ENCODE measurements at places on chromosomes 6 and 20.
A peak's percentile ranks its signal among the peaks of the same experiment; 100 is the strongest.

- no peak for DNase-seq
Observed at GRCh38 chr20:62819494-62820174, 2.8 kb downstream of the COL9A3 start.

DNA sequence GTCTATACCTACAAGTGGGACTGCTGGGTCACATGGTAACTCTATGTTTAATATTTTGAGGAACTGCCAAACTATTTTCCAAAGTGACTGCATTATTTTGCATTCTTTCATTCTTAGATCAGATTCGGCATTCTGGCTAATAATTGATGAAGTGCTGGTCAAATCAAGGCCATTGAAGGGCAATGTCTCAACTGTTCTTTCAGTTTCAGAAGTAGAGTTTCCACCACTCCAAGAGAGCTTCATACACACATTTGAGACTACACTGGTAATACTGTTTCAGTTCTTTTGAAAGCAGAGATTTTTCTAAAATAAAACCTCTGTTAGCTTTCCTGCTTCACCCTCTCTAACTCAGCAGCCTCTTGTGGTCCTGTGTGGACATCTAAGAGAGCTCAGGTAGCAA, 154.5 kb downstream of the CFAP61 start:
- peak; percentile 28 for DNase-seq

GRCh38 chr20:29762620-29763019, 1494.8 kb upstream of the DEFB115 start:
- DNase-seq = no peak

- no peak for DNase-seq
Observed at GRCh38 chr6:151475653-151476523, 17.9 kb upstream of the CCDC170 start.

GRCh38 chr6:38161754-38162492, 342.4 kb downstream of the ZFAND3 start:
- DNase-seq = no peak

- DNase-seq = no peak
Observed at GRCh38 chr6:137028912-137029311, 15.9 kb downstream of the IL20RA start.

- DNase-seq = no peak
Observed at GRCh38 chr20:1449370-1449769, 17.3 kb downstream of the NSFL1C start.

- DNase-seq = no peak
Observed at GRCh38 chr6:1335367-1336037, 23.6 kb downstream of the FOXQ1 start.

DNA sequence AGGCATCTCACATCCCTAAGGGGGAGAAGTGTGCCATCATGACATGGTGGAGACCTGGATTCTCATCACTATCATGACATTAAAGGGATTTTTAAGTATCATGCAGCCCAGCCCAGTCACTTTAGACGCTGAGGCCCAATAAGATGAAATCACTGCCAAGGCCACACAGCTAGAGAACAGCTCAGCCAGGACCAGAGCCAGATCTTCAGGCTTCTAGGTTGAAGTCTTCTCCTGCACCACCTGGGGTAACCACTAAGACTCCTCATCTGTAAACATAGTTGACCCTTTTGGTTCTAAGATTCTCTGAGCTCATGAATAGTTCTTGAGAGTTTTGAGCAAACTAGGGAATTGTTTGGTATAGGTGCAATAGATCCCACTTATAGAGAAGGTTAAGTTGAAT, 125.1 kb downstream of the TCP11 start:
- DNase-seq = no peak

DNA sequence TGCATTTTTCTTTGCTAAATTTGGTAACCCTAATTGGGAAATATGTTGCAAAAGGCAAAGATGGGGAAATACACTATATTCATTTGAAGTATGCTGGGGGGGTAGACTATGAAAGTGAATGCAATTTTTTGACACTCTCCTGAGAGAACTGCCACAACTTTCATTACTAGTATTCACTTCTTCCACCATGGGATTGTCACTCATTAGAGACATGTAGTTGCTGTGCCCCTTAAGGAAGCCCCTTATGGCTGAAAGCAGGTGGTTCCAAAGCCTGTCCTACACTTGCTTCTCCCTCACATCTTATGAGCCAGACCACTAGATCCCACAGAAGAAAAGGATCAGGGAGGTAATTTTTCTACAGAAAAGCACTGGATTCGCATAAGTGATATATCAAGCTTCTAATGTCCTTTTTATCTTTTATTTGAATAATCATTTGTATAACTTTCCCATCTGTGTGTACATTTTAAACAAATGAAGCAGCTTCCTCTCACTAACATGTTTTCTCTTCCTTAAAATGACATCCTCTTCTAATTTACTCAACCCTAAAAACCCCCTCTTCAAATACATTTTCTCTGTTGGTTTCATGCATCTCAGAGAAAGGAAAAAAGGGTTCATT, 83.8 kb downstream of the GCLC start:
- DNase-seq = peak; percentile 65

DNA sequence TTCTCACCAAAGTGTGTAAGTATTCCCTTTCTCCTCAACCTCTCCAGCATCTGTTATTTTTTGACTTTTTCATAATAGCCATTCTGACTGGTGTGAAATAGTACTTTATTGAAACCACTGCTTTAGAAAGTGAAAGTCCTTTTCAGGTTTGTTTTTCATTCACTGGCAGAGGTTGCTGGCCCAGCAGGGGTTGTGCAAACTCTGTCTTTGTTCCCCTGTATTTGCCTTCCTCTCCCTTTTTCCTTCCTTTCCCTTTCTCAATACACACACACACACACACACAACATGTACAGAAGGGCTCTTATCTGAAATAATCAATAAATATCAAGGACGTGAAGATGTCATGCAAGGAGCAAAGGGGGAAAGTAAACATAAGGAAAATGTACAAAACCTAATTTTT, 99.8 kb downstream of the LY86 start:
- DNase-seq = no peak

GRCh38 chr6:54970337-54970736, 123.8 kb downstream of the FAM83B start:
- DNase-seq = no peak

- DNase-seq = no peak
Observed at GRCh38 chr6:23319582-23319981, 750.2 kb downstream of the HDGFL1 start.

DNA sequence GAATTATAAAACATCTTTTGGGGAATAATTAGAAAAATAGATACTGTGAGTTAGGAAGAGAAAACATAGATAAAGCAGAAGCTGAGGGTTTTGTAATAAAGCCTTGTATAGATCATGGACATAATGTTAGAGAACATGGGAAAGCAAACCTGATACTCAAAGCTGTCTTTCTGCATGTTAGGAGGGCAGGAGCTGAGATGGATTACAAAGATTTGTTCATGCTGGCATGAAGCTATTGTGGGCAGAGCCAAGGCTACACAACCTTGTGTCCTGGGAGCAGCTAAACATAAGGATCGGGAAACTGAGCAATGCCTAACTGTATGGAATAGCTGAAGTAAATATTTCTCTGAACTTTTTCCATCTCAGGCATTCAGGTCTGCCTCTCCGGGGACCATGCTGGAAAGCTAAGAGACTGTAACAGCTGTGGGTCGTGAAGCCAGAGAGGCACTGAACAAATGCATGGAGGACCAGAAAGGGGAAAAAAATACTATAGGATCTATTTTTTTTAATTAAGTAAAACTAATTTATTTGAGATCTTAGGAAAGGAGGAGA, 28.2 kb upstream of the CNKSR3 start:
- DNase-seq = no peak

- DNase-seq = no peak
Observed at GRCh38 chr6:159988983-159989454, 20.1 kb downstream of the IGF2R start.

DNA sequence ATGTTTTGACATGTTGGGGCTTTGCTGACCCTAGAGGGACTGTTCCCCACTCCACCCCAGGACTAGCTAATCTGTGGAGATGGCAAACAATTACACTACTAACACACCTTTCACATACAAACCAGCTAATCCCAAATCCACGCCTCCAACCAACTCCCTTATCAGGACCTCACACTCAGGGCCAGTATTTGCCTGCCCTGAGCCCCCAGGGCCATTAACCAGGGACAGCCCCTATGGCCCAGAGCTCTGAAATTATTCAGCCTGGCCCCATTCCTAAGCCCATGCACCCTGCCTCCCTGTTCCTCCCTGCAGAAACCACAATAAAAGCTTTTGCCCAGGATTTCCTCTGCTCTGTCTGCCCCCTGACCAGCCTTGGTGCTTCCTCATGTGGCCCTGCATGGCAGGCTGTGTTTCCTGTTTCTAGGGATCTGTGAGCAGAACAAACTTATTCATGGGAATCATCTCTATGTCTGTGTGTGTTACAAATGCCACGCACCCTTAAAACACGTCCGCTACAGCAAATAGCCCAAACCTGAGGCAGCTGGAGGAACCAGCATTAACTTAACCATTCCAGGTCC, 121.2 kb downstream of the PXDC1 start:
- no peak for DNase-seq

DNA sequence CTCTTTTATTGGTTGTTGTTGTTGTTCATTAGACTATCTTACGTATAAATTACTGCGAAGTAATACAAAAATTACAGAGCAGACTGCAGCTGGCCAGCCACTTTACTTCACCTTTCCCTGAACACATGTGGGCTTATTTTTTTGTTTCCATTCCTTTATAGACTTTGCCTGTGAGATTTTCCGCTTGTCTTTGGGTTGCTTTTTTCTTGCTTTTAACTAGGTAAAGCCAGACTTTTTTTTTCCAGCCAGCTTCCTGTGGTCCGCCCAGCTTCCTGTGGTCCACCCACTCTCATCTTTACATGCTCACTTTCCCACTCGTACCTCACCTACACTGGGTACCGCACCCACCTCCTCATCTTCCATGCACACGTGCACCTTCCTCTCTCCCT, 79.0 kb downstream of the IPCEF1 start:
- DNase-seq = no peak

DNA sequence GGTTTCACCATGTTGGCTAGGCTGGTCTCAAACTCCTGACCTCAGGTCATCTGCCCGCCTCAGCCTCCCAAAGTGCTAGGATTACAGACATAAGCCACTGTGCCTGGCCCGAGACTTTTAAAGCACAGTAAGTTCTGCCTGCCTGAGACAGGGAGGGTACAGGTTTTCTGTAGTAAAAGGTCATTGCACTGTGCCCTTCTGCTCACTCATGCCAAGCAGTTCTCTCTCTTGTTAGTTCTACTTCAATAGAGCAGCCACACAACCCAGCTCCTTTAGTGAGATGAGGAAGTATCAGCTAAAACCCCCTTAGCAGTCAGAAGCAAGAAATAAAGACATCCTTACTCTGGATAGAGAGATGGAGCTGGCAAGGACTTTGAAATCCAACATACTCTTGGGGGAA, 52.4 kb upstream of the ARMH2 start:
- DNase-seq = no peak

DNA sequence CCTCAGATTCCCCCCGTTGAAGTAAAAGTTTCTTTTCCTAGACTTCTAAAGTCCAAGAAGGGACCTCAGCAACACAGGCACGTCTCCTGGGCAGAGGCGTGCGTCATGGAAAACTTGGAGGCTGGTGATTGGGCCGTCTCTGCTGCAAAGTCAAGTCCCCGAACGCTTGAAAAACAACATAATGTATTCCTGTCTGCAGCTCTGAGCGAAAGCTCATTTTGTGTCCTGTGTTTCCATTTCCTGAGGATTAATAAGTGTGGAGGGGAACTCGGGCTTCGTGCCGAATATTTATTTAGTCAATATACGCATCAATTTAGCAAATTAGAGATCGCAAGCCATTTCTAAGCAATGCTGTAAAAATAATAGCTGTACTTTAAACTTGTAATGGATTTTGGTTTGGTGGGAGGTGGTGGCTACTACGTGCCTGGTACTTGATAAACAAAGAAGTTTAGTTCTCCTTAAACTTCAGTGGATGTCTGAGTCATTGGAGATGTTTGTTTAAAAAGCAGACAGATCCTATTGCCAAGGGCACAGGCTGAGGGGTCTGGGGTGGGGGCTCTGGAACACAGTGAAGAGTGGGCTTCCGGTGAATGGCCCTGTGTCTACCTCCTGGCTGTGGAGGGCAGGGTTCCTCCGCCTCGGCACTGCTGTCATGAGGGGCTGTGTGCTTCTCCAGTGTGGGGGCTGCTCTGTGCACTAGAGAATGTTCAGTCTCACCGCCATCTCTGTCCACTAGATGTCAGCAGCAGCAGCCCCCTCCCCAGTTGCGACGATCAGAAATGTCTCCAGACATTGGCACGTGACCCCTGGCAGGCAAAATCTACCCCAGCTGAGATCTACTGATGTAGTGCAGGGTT, 21.8 kb downstream of the PCK1 start:
- no peak for DNase-seq

GRCh38 chr6:26087284-26088115, at the start of gene HFE:
TSS of gene HFE (plus strand) at chr6:26087429. CDS start at chr6:26087441, 12 bp downstream.
- DNase-seq = no peak

- no peak for DNase-seq
Observed at GRCh38 chr6:97885325-97885724, 602.3 kb upstream of the MMS22L start.

- DNase-seq = no peak
Observed at GRCh38 chr6:167506443-167507301, 181.8 kb downstream of the TTLL2 start.

- DNase-seq = no peak
Observed at GRCh38 chr6:11851387-11851786, 72.8 kb upstream of the ADTRP start.

DNA sequence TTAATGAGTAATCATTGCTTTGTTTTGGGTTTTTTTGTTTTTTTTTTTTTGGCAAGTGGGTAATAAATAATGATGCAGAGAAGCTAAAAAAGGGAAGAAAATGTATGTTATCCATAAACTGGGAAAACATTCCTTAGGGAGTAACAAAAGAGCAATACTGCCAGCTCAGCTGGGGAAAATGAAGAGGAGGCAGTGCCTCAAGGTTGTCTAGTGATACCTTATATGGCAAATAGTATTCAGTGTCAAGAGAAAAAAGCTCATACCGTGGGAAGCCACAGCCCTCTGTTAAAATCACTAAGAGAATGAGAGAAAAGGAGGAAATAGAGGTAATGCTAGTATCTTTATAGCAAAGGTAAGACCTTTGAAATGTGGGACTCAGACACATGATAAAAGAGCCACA, 47.1 kb upstream of the SMLR1 start:
- no peak for DNase-seq

DNA sequence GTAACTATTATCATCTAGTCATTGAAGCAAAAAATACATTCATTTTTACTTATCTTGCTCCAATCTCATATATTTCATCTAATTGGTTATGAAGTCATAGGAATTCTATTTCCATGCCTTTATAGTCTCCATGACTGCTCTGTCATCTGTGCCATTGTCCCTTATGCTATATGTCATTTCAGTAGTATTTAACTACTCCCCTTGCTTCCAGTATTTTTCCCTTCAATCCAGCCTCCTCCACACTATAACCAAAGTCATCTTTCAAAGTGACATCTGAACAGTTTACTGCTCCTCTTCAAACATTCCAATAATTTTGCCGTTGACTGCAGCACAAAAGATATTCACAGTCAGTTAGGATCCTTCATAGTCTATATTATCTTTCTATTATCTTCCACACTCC, 216.6 kb upstream of the HS3ST5 start:
- no peak for DNase-seq

- no peak for DNase-seq
Observed at GRCh38 chr6:170102582-170103481, 188.0 kb downstream of the DLL1 start.

Data from GM12878 (cell line).